Thoracic aorta endothelial cell (primary cell): ENCODE measurements at places on chromosomes 3 and 15. TPM values are rescaled to one million over a fixed set of nuclear protein-coding genes. Genes with fewer than 3 reads are reported as not detected.

CD86 gene
- not detected in 2 replicates for total RNA-seq

TMCO5A gene
- not detected in 2 replicates for total RNA-seq

NR1I2 gene
- not detected in 2 replicates for total RNA-seq

CD200 gene
- 2.9 and 4.9 TPM in 2 replicates for total RNA-seq

KLHL40 gene
- total RNA-seq = under 0.01 TPM in 1 of 2 replicates, not detected in the other

STOML1 gene
- total RNA-seq = 9.3 and 10.0 TPM in 2 replicates

RAD51 gene
- 10.2 and 12.1 TPM in 2 replicates for total RNA-seq

LEKR1 gene
- total RNA-seq = 0.40 and 0.86 TPM in 2 replicates

FAIM gene
- 12.0 and 12.6 TPM in 2 replicates for total RNA-seq

ZNF80 gene
- not detected in 2 replicates for total RNA-seq

RLBP1 gene
- total RNA-seq = not detected in 2 replicates

THSD4 gene
- 19.3 and 26.1 TPM in 2 replicates for total RNA-seq
